Upper lobe of right lung (tissue), 1 donor: ENCODE measurements at places on chromosomes 6 and 20. TPM values are rescaled to one million over a fixed set of nuclear protein-coding genes. Genes with fewer than 3 reads are reported as not detected.

- no peak overlapping the region for H3K27ac ChIP-seq
- no peak for DNase-seq
- H3K4me1 ChIP-seq = no peaks in the 10 kb centered on the region
- no peaks in the 10 kb centered on the region for H3K27me3 ChIP-seq
- no peak overlapping the region for H3K4me3 ChIP-seq
Measured at GRCh38 chr6:124463271-124463670, 499.0 kb upstream of the RNF217 start.

DNA sequence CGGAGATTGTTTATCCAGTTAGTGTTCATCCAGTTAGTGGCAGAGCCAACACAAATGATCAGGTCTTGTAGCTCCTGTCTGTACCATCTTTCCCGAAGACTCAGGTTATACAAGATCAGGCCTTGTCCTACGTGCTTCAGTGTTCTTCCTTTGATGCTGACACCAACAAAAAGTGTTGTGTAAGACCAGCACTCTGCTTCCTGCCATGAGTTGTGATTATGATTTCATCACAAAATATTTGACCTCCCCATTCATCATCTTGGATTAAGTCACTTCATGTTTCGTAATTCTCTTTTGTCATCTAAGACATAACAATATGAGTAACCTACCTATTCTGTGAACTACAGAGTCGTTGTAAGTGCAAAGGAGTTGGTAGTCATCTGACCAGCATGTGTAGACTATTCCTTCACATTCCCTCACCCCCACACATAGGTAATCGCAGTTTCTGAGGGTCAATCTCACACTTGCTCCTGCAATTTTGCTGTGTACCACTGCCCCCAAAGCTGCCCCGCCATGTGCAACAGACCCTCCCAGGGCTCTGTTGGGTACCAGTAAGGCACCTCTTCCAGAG lies 135.6 kb upstream of the SLC22A23 start:
- H3K36me3 ChIP-seq = no peaks in the 10 kb centered on the region
- DNase-seq = no peak
- H3K4me1 ChIP-seq = peaks cover 6% of the 10 kb centered on the region
- no peak overlapping the region for H3K27ac ChIP-seq

DNA sequence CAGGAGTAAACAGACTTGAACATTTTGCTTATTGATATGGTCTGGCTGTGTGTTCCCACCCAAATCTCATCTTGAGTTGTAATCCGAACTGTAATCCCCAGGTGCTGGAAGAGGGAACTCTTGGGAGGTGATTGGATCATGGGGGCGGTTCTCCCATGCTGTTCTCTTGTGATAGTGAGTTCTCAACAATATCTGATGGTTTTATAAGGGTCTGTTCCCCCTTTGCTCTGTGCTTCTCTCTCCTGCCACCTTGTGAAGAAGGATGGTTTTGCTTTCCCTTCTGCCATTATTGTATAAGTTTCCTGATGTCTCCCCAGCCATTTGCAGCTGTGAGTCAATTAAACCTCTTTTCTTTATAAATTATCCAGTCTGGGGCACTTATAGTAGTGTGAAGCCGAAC lies 40.0 kb downstream of the MYLIP start:
- no peak overlapping the region for H3K27ac ChIP-seq
- peaks cover 7% of the 10 kb centered on the region for H3K4me1 ChIP-seq
- H3K36me3 ChIP-seq = no peaks in the 10 kb centered on the region
- no peak for DNase-seq

DNA sequence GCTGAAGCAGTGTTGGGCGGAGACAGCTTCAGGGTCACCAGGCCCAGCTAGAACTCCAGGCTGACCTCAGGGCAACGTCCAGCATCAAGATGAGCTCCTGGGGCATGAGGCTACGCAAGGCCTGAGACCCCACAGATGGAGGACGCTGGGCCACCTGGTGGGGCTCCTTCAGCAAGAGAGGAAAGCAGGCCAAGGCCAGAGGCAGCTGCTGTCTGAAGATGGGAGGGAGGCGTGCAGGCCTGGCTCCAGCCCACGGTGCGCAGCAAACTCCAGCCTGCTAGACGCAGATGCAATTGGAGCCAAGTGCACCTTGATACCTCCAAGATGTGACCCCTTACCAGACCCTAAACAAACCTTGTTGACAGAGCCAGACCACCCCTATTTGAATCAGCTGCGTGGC lies 220.9 kb upstream of the RREB1 start:
- DNase-seq = no peak
- no peaks in the 10 kb centered on the region for H3K36me3 ChIP-seq
- no peaks in the 10 kb centered on the region for H3K27me3 ChIP-seq

DNA sequence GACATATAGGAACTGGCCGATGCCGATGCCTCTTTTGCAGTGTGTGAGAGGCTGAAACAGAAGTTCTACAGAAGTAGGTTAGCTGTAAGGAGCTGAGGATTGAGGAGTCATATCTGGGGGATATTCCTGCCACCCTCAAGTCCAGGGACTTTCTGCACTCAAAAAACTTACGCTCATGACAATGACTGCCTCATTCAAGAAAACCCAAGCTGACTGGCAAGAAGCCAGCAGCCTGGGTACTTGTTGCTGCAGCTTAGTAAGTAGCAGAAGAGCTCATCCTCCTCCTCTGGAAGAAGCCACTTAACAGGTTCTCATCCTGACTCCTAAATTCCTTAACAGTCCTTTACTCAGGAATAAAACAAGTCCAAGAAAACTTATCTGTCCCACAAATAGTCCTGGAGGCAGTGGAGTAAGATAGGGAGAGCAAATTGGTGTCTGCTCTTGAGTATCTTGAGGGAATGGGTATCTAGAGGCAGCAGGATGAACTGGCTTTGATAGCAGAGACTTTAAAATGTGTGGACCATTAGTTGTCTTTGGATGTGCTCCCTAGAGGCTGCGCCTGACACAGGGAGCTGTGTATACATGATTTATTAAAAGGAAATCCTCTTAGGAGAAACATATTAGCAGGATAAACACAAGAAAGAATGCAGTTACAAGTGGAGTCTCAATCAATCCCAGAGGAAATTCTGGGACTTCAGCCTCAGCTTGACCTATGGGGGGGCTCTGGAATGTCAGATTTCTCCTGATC lies 7.4 kb downstream of the CALHM5 start:
- H3K27me3 ChIP-seq = no peaks in the 10 kb centered on the region
- no peak overlapping the region for H3K4me3 ChIP-seq
- DNase-seq = no peak
- H3K36me3 ChIP-seq = no peaks in the 10 kb centered on the region

DNA sequence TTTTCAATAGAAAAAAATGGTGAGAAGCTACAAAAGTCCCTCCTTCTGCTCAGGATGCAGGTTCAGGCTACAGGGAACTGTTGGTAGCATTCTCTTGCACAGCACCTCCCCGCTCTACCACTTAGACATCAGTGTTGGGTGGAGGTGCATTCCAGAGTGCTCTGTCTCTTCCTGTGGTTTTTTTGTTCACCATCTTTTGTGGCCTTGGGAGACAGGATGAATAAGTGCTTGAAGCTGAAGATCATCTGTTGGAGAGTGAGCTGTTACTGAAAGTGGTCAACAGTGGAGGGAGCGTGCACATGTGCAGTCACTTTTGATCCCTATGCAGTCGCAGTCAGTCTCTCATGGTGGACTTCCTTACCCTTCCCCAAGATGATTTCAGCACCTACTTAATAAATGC lies 16.6 kb upstream of the BTBD3 start:
- DNase-seq = no peak
- H3K36me3 ChIP-seq = no peaks in the 10 kb centered on the region
- H3K4me1 ChIP-seq = peaks cover 4% of the 10 kb centered on the region
- no peak overlapping the region for H3K27ac ChIP-seq

GRCh38 chr20:21556398-21556797 lies 42.5 kb upstream of the NKX2-2 start:
- H3K36me3 ChIP-seq = no peaks in the 10 kb centered on the region
- no peaks in the 10 kb centered on the region for H3K4me1 ChIP-seq
- H3K27me3 ChIP-seq = peaks cover 8% of the 10 kb centered on the region

- DNase-seq = no peak
- no peak overlapping the region for H3K27ac ChIP-seq
- no peaks in the 10 kb centered on the region for H3K4me1 ChIP-seq
- no peak overlapping the region for H3K4me3 ChIP-seq
- peaks cover 53% of the 10 kb centered on the region for H3K36me3 ChIP-seq
Measured at GRCh38 chr6:36487698-36488097, 44.9 kb downstream of the KCTD20 start.

DNA sequence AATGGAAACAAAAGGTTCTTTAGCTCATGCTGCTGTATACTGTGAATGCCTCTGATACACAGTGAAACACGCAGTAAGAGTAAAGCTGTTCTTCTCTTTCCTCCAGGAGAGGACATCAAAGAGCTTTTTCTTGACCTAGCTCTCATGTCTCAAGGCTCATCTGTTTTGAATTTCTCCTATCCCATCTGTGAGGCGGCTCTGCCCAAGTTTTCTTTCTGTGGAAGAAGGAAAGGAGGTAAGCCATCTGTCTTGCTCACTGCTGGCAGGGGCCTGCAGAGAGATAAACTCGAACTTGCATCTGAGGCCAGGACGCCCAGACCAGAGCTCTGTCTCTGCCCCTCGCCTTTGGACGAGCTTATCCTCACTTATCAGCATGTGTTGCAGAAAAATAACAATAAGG lies 37.7 kb downstream of the LY86 start:
- no peaks in the 10 kb centered on the region for H3K27me3 ChIP-seq
- H3K27ac ChIP-seq = no peak overlapping the region
- no peaks in the 10 kb centered on the region for H3K36me3 ChIP-seq
- no peaks in the 10 kb centered on the region for H3K4me1 ChIP-seq
- H3K4me3 ChIP-seq = no peak overlapping the region

DNA sequence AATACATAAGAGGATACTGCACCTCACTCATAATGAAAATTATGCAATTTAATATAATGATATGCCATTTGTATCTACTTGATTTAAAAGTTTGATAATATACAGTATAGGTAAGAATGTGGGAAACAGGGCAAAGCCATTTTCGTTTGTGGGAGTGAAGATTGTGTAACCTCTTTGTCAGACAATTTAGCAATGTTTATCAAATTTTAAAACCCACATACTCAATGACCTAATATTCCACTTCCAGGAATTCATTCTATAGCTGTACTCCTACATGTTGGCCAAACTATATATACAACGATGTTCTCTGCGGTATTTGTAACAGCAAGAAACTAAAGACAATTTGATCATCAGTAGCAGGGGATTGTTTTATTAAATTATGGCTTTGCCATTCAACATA lies 17.8 kb upstream of the FKBP5 start:
- no peaks in the 10 kb centered on the region for H3K36me3 ChIP-seq
- no peak overlapping the region for H3K4me3 ChIP-seq
- H3K27me3 ChIP-seq = no peaks in the 10 kb centered on the region
- no peak overlapping the region for H3K27ac ChIP-seq
- no peak for DNase-seq
- H3K4me1 ChIP-seq = no peaks in the 10 kb centered on the region

GRCh38 chr6:112027942-112028674 lies 25.8 kb upstream of the CCN6 start:
- H3K36me3 ChIP-seq = no peaks in the 10 kb centered on the region
- no peak for DNase-seq
- no peak overlapping the region for H3K27ac ChIP-seq
- H3K27me3 ChIP-seq = no peaks in the 10 kb centered on the region
- H3K4me1 ChIP-seq = peaks cover 10% of the 10 kb centered on the region

GRCh38 chr6:105253787-105254186 lies 74.0 kb upstream of the POPDC3 start:
- no peaks in the 10 kb centered on the region for H3K27me3 ChIP-seq
- no peak overlapping the region for H3K4me3 ChIP-seq
- H3K4me1 ChIP-seq = no peaks in the 10 kb centered on the region

Gene PDYN
- not detected for total RNA-seq

Gene WFDC5
- total RNA-seq = 1.3 TPM

Gene PRPF6
- 58.9 TPM for total RNA-seq

Gene PTK6
- 4.9 TPM for total RNA-seq
